ENCODE measurements at places on chromosomes 4 and X.

GRCh38 chrX:110258552-110258951, 59.3 kb downstream of the AMMECR1 start:
- no peak for DNase-seq

GRCh38 chrX:110671068-110671803, 124.4 kb downstream of the CHRDL1 start:
- no peak for DNase-seq

GRCh38 chrX:30990361-30990760, 81.5 kb downstream of the FTHL17 start:
- no peak for DNase-seq

DNA sequence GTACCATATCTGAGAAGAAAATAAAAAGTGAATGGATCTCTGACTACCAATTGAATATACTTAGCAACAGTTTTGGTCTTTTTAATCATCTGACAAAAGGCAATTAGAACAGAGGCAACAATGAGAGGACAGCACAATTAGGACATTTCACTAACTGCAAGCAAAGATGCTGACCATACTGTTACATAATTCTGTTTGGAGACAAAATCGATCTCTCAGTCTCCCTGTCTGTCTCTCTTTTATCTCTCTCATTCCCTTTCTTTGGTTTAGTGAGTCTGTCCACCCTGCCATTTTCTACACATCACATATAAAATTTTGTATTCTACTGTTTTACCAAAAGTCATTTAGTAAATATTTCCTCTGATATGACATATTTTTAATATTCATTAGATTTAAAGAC, 2.2 kb upstream of the AFM start:
- DNase-seq, result no peak
